ENCODE measurements at places on chromosomes 7 and 10.

DNA sequence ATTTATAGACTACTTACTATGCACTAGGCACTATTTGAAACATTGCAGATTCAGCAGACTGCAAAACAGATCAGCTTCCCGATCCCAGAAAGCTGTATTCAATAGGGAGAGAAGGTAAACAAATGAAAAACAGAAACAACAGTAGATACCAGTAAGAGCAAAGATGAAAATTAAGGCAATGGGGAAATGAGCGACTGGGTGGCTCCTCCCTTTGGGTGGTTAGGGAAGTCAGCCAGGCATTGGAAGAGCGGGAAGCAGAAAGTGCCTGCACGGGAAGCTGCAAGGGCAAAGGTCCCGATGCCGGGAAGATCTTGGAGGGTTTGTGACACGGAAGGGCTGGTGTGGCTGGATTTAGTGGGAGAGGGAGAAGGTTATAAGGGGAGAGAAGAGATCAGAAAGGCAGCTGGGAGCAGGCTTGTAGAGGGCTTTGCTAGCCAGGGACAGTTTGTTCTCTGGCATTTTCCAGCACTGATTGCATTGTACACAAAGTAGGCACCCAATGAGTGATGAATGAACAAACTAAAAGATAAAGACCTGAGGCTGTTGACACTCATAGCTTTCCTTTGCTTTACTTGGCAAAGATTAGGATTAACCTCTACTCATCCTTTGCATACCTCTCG, 67.8 kb downstream of the NAMPT start:
- peak; percentile 77 for DNase-seq

GRCh38 chr10:99941942-99942820, 67.6 kb downstream of the DNMBP start:
- DNase-seq, result no peak

DNA sequence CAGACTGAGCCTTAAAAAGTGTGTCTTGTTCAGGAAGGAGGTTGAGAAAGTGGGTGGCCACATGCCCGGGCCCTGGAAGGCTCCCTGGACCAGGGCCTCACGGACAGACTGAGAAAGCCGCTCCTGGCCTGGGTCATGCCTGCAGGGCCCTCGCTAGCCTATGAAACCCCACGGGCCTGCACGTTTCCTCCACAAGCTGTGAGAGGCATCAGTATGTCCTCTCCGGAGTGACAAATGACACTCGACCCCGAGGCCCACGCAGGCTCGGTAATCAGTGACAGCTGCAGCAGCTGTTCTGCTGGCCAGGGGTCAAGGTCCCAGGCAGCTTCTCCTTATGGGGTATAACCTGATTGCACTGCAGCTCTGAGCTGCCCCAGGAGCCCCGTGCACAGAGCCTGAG, 47.6 kb downstream of the ASB13 start:
- DNase-seq, result no peak

- no peak for DNase-seq
Measured at GRCh38 chr7:156527458-156527890, 113.1 kb upstream of the RNF32 start.

DNA sequence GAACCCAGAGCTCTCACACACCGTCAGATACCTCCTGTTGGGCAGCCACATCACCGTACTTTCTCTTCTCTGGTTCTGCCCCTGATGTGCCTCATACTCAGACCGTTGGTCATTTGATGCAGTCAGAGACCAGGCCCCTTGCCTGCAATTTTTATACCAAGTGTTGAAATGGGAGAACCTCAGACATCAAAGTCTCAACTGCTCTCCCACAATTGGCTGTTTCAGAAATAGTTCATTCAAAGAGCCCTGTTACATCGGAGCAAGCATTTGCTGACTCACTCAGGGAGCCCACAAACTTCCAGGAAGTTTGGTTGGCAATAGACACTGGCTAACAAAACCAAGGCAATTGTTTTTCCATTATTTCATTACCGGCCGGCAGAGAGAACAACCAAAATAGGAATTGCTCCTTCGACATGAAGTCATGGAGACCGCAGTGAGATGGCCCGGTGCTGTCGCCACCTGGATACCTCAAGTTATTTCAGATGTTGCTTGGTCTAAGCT, 33.5 kb upstream of the ADAM12 start:
- DNase-seq, result no peak

DNA sequence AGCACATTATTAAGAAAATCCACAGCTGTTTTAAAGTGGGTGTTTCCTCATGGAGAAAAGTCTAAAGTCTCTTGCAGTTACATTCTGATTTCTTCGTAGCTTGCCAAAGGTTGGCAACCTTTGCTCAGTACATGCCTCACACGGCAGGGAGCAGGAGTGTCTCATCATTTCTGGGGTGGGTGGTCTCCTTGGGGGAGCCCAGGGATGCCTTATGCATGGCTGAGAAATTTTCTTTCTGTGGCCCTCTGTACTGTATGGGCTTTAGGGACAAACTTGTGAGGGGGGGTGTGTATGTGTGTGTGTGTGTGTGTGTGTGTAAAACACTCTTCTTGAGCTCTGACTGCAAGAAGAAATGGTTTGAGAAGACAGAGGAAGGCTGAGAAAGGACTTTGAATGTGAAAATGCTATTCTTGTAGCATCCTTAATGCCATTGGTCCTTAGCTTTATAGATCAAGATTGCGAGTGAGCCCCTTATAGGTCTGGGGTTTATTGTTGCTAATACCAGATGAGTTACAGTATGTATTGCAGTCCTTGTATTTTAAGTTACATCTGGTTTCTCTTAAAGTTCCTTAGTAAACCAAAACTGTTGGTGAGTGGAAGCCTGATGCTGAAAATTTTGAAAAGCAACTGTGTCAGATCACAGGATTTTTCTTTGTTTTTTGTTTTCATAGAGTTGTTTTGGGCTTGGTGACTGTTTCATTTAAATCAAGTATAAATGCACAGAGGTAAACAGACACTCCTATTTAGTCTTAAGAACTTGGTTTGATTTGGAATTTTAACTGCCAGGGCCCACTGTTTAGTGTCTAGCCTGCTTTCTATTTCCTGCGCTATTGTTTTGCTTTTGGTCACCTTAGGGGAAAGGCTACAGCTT, 242.0 kb downstream of the BICC1 start:
- DNase-seq, result no peak

DNA sequence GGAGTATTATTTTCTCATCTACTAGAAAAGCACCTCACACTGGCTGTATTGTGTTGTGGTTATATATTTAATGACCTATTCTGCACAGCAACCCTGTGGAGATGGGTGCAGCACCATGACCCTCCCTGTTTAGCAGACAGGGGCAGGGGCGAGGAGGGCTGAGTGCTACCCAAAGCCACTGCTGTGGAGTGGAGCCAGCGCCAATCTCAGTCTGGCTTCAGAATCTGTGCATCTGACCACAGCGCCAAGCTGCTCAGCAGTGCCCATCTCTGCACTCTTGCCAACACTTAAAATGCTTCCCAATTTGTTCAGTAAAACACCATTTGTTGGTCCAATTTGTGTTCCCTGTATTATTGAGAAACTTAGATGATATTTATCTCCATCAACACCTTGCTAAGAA, 239.1 kb downstream of the ZMYND11 start:
- peak; percentile 24 for DNase-seq
